ENCODE measurements at places on chromosomes 13 and 19. TPM values are rescaled to one million over a fixed set of nuclear protein-coding genes. Genes with fewer than 3 reads are reported as not detected.

GRCh38 chr19:55650602-55651230, 2.7 kb downstream of the CCDC106 start:
- no peak for DNase-seq
- no peaks in the 10 kb centered on the region for H3K36me3 ChIP-seq
- H3K27me3 ChIP-seq = no peaks in the 10 kb centered on the region
- no peak overlapping the region for H3K27ac ChIP-seq
- no peak overlapping the region for H3K4me3 ChIP-seq
- peaks cover 18% of the 10 kb centered on the region for H3K4me1 ChIP-seq

GRCh38 chr13:59643906-59644626, 519.7 kb downstream of the DIAPH3 start:
- no peaks in the 10 kb centered on the region for H3K27me3 ChIP-seq
- no peaks in the 10 kb centered on the region for H3K4me1 ChIP-seq
- DNase-seq = no peak
- no peak overlapping the region for H3K27ac ChIP-seq
- no peaks in the 10 kb centered on the region for H3K36me3 ChIP-seq

GRCh38 chr19:47521473-47522180, 6.8 kb upstream of the NAPA start:
- no peak for DNase-seq
- H3K4me3 ChIP-seq = no peak overlapping the region
- H3K27me3 ChIP-seq = no peaks in the 10 kb centered on the region

Gene LACC1
- 11.1 TPM for total RNA-seq

Gene LAIR1
- 3.9 TPM for total RNA-seq

All from hepatocyte (in vitro differentiated cells).